ENCODE measurements at places on chromosomes 16 and 17.

DNA sequence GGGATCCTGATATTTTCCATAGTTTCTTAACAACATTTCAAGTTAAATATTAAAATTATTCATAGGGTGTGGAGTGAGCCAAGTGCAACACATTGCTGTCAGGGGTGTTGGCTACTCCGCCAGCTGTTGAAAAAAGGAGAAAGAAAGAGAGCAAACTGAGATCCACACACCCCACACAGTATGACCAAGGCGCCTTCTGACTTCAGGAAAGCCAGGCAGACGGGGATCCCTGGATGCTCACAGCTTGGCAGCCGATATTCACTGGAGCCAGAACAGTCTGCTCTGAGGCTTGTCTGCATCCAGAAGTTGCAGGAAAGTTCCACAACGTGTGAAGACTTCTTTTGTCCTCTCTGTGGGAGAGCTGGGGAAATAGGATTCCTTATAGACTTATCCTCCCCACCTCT is 9.3 kb downstream of the CHD9NB start:
- no peak for DNase-seq

DNA sequence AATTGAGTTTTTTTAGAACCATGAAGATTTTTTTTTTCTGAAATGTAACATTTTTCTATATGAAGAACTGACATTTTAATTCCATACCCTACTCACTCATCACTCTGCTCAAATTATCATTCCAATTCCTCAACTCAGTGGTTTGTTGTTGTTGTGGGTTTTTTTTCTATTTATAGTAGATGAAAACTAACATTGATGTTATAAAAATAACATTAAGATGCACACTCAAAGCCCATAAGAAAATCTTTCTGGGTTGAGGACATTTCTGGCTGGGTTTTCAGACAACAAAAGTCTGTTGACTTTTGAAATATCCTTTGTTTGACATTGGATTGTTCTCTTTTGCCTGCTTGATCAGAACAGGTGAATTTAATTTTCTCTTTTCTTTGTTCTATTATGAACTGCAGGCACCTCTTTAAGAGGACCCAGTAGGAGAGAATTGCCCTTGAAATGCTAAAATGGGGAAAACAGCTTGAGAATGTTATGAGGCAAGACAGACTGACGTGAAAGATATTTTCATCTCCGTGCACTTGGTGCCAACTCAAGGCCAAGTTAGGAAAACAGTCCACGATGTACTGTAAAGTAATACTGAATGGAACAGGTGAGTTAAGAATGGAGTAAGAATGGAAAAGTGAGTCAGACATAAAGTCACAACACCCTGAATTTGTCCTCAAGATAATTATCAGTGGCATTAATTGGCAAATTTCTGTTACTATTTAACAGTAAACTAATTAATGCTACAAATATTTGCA is 16.1 kb upstream of the ABCA5 start:
- DNase-seq: no peak

DNA sequence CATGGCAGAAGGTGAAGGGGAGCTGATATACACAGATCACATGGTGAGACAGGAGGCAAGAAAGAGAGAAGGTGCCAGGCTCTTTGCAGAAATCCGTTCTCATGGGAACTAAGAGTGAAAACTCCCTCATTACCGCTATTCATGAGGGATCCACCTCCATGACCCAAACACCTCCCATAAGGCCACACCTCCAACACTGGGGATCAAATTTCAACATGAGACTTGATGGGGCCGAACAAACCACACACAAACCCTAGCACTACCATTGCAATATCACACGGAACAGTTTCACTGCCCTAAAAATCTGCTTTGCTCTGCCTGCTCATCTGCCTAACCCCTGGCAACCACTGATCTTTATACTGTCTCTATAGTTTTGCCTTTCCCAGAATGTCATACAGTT is 34.8 kb downstream of the C17orf67 start:
- no peak for DNase-seq

DNA sequence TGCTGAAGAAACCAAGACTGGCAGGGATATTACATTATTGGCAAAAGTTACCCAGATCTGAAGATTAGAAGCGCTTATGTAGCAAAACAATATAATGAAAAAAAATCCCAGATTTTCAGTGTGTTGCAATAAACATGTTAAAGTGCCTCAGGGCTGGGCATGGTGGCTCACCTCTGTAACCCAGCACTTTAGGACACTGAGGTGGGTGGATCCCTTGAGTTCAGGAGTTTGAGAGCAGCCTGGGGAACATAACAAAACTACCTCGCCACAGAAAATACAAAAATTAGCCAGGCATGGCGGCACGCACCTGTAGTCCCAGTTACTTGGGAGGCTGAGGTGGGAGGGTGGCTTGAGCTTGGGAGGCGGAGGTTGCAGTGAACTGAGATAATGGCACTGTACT is 6.8 kb downstream of the ZNF207 start:
- no peak for DNase-seq

DNA sequence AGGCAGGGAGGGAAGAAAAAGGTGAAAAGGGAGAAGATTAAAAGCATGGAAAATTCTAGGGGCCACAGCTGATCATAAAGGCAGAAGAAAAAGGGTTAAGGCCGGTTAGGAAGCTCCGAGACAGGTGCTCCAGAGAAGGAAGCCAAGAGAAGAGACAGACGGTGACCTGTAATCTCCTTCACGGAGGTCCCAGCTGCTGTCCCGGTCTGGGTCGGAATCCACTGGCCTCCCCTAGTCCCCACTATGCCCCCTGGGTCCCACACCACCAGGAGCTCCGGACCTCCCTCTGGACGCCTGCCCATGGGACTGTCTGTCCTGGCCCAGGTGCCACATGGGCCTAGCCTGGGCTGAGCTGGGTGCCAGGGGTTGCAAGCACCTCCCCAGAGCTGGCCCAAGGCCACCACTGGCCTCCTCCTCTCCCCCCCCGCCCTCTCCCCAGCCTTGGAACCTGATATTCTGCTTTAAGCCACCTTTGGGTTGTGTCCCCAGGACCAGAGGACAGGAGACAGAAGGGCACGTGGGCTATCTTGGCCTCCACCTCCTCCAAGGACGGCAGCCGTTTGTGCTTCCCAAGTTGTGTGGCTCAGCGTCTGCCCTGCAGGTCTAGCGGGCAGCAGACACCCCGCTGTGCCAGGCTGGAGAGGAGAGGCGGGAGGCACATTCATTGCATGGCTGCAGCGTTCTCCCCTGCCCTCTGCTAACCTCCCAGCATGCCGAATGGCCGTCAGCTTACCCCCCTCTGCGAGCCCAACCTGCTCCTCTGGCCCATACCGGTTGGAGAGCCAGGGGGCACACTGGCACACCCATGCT is 102.4 kb downstream of the ENGASE start:
- DNase-seq: no peak

DNA sequence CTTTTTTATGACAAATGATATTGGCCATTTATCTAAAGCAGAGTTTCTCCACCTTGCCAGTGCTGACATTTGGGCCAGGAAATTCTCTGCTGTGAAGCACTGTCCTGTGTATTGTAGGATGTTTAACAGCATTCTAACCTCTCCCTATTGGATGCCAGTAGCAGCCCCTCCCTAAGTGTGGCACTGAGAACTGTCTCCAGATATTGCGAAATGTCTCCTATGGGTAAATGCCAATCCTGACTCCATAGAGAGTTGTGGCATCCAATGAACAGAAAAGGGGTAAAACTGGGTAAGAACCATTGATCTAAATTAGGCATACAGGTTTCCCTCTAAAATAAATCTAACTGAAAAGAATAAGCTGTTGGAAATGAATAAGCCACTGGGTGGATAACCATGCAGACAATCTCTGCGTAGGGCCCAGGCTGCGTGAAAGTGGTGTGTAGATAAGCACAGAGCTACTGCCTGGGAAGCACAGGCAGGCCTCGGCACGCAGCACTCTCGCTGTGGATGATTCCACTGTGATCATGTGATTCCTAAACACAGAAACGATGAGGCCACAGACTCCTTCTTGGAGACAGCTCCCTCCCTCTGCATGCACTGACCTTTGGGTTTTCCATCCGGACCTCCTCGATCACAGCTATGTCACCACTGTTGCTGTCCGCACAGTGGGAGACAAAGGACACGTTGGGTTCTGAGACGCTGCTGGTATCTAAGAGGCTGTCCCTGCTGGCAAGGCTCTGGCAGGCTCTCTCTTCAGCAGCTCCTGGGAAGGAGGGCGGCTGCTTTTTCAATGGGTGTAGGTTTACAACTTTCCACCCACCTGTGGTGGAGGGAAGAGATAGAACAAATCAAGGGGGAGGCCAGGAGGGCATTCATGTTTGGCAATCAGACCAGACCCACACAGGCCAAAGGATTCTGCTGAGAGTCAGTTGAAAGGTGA is 44.1 kb downstream of the GTF3C1 start:
- DNase-seq: no peak

DNA sequence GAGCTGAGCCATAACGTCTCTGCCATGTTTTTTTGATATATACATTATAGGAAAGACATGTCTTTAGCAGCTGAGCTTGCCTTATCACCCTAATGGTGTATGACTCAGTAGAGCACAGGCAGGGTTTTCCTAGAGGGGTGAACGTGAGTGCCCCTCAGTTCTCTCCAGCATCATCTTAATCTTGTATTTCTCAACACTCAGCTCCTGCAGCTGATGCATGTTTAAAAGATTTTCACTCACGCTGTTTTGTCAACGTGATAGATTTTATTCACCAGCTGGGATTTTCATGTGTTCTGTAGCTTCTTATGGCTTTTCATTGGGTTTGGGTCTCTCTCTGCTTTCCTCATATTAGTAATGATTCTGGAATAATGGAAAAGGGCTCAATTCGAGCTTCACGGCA is 186.0 kb upstream of the PMFBP1 start:
- no peak for DNase-seq

DNA sequence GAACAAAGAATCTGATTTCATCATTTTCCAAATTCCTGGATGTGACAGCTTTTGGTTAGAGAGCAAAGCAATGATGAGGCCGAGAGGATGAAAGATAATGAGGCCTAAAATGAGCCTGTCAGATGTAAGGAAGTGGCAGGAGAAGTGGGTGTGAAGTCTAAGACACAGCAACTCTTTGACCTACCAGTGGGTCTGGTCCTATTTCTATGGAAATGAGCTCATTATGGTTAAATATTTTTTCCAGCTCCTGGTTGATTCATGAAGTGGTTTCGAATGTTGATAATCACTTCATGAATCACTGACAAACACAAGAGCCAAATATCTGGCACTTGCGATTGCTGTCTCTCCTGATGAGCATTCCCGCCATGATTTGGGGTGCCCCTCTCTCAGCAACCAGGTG is 273.3 kb upstream of the CDH5 start:
- DNase-seq: no peak

- DNase-seq: no peak
These were observed 42.5 kb upstream of the CBFA2T3 start for GRCh38 chr16:89019511-89019910.

- no peak for DNase-seq
These were observed 302.2 kb downstream of the C16orf95 start for GRCh38 chr16:87015021-87015420.

- DNase-seq: no peak
These were observed 10.8 kb downstream of the CDK5R1 start for GRCh38 chr17:32497431-32498205.

DNA sequence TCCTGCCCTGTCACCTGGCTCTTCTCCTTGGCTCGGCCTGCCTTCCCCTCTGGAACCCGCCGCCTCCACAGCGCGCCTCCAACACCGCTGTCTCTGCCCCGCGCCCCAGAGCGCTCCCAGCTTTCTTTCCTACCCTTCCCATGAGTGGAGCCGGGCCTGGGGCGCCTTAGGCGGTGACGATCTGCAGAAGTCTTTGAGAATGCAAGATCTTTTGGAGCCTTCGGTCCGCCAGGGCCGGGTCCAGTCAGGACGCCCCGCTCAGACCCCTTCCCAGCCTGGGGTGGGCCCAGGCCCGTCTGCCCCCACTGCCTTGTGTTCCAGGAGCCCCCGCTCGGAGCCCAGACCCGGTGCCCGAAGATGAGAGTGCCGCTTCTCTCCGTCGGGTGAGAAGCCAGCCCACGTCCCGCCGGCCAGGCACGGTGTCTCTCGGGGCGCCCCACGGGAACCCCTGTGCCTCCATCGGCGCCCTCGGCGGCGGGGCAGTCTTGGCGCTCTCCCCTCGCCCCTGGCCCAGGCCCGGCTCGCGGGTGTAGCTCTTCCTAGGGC is 40.0 kb downstream of the MRM1 start:
- DNase-seq: no peak

GRCh38 chr16:870856-871561 is 70.5 kb upstream of the GNG13 start:
- DNase-seq: no peak

DNA sequence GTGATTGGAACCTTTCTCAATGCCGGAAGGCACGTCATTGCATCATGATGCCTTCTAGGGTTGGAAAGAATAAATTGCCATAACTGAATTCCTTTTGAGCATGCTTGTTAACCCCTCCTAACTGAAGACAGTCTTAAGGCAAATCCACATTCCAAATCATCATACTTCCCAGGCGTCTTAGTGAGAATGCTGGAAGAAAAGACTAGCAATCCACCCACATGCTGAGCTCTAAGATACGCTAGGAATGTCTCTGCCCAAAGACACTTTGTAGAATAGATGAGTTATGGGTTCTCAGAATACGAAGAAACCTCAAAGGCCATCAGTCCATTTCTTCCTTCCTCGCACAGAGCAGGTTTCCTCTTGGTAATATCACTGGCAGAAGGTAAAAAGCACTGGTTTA is 486.5 kb downstream of the HS3ST4 start:
- DNase-seq: no peak

GRCh38 chr16:55418586-55418985 is 60.4 kb upstream of the MMP2 start:
- no peak for DNase-seq

- DNase-seq: no peak
These were observed 13.7 kb downstream of the CAMKK1 start for GRCh38 chr17:3879186-3879585.

- DNase-seq: no peak
These were observed 6.9 kb downstream of the ADCY9 start for GRCh38 chr16:4109250-4109736.

GRCh38 chr17:56171186-56171959 is 18.1 kb downstream of the ANKFN1 start:
- DNase-seq: no peak

GRCh38 chr16:48137822-48138221 is 18.0 kb downstream of the ABCC12 start:
- no peak for DNase-seq

GRCh38 chr17:78411241-78411857 is 32.9 kb downstream of the PGS1 start:
- no peak for DNase-seq

- DNase-seq: no peak
These were observed 33.6 kb downstream of the CDH1 start for GRCh38 chr16:68770671-68771070.

All from CMK (cell line).